ELR (cell line): ENCODE measurements at places on chromosomes 12 and 14.

GRCh38 chr14:44626423-44626822, 119.3 kb upstream of the FSCB start:
- DNase-seq, result no peak

DNA sequence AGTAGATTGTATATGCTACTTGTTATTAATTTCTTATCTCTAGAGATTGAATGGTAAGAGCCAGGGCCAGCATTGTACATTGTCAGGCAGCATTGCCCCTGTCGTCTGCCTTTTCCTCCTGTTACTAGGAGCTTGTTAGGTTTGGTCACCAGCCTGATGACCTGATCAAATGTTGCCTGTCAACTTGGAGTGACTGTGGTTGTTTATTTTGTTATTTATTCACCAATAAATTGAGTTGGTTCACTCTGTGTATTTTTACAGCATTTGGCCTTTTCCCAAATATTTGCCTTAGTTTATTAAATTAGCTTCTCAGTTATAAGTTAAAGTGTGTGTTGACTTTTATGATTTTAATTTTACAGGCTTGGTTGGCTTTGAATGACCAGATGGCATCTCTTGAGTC, 88.4 kb downstream of the PRKCH start:
- no peak for DNase-seq

GRCh38 chr12:109446869-109447268, 30.2 kb downstream of the KCTD10 start:
- no peak for DNase-seq

DNA sequence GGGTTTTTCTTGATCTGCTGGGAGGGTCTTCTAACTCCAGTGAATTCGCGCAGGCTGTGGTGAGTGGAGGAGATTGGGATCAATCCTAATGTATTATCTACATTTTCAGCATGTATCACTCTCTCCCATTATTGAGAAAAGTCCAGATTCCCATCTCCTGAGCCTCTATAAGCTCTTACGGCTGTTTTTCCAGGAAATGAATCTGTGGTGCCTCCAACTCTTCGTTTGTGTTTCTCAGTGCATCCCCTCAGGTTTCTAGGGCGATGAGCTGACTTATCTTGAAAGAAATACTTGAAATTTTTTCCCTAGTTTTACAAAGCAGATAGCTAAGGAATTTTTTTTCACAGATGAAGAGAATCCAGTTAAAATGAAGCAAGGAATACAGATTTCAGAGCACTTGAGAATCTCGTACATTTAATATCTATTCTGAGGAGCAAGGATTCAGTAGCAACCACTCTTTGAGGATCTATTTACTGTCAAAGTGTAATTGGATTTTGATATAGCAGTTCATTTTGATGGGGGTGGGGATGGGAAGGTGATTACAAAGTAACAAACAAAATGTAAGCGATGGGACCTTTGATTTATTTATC, 138.7 kb downstream of the BRMS1L start:
- DNase-seq, result no peak

DNA sequence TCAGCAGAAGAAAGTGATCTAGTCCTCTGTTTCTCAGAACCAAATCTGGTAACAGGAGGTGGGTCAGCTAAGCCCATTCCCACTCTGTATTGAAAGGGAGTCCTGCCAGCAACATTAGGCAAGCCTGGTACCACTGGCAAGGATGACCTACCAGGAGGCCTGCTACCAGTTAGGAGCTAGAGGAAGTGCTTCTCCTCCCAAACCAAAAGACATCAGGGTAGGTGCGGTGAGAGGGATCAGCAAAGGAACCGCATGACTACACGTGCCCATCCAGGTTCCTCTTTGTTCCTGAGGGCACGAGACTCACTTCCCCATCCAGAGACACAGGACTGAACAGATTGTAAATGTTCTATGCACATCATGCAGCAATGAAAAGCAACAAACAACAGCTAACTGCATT, 2.8 kb downstream of the KLRC4 start:
- no peak for DNase-seq

DNA sequence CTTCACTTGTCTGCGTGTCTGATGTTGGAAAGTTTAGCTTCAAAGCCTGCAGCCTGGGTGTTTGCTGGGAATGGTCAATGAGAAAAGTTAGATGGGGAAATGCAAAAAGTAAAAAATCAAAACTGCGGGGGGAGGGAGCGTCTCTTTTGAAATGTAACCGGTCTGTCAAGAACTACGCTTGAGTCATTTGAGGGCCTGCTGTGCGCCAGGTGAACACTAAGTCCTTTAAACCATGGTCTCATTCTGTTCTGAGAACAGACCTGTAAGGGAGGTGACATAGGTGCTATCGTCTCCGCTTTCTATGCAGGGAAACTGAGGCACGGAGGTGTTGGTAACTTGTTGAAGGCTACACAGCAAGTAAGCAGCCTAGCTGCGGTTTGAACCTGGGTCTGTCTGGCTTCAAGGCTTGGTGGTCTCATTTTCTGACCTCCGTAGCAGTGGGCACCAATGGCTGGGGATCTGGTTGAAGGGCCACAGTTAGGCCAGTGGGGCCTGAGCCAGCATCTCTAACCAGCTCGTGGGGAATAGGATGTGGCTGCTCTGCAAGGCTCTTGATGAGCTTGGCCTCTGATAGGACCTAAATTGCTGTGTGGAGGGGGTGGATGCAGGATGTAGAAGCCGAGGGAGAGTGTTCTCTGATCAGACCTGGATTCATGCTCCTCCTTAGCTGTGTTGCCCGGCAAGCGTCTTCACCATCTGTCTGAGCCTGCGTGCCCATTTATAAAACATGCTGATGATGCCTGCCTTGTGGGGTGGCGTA, 41.5 kb downstream of the KCTD10 start:
- no peak for DNase-seq

DNA sequence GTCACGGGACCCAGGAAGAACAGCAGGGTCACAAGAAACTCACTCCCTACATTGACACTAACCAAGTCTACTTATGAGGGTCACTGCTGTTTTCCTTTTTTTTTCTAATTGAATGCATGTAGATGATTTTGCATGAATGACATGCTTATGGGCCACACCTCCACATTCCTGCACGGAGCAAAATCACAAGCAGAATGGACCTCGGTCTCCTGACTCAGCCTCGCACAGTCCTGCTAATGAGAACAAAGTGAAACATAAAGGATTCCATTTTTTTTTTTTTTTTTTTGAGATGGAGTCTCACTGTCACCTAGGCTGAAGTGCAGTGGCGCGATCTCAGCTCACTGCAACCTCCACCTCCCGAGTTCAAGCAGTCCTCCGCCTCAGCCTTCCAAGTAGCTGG, 12.3 kb downstream of the SCARB1 start:
- no peak for DNase-seq

DNA sequence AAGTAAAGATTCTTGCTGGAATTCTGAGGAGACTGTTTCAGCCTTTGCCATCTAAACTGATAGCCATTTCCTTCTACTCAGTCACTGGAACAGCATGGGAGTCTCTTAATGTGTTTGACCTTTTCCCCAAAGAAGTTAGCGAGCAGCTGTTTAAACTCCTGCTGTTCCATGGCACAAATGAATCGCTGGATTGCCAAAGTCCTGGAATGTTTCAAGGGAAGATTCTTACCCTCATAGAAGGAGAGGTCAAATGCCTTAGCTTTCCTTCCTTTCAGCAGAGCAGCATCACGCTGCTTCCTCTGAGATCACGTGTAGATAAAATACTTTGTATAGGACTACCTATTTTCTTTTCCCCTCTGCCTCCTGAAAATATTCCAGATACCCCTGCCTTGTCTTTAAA, 10.5 kb upstream of the NR2C1 start:
- DNase-seq, result peak; percentile 37

- DNase-seq, result no peak
Measured at GRCh38 chr14:92316937-92317336, 6.0 kb upstream of the SLC24A4 start.

- DNase-seq, result peak; percentile 23
Measured at GRCh38 chr12:114319422-114319821, 86.5 kb downstream of the TBX5 start.

DNA sequence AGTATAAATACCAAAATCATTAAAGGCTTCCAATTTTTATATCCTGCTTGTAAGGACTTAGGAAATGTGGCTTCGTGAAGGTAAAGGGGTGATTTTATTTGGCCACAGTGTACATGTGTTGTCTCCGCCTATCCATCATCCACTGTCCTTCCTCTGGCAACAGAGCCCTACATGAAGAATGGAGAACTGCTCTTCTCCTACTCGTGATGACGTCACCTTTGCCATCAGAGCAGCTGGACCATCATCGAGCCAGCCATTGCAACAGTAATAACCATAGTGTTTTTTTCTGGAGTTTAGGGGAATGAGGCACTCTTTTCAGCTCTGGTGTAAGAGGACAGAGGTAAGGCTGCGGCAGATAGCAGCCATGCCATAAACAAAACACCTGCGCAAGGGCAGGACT, 19.2 kb downstream of the ITPR2 start:
- DNase-seq, result no peak

DNA sequence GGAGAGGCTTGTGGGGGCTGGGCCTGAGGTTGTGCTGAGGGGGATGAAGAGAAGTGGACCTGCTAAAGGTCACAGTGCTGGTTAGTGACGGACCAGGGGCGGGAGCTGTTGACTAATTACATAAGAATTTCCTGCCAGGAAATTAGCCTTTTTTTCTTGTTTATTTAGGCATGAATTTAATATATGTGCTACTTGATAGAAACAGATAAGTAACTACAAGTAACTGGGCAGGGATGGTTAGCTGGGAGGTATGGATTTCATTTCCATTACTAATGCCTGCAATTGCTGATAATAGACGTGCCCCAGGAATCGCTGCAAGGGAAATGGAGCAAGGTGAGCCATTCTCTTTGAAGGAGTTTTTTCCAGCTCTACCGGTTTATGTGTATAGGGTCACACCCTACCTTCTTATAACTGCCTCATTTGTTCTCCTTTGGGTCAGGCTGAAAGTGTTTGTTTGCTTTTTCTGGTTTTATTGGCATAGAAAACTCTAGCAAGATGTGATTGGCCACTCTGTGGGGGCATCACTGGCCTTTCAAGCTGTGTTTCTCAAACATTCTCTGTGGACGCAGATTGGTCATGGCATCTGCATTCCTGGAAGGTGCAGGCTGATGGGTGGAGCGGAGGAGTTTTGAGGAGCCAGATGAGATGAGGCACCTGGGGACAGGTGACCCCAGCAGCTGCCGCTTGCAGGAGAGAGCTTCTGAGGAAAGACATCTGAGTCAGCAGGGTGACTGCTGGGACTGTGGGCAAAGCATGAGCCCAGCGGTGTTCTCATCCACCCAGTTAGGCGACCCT, 19.0 kb upstream of the GPRC5A start:
- DNase-seq, result peak; percentile 96

DNA sequence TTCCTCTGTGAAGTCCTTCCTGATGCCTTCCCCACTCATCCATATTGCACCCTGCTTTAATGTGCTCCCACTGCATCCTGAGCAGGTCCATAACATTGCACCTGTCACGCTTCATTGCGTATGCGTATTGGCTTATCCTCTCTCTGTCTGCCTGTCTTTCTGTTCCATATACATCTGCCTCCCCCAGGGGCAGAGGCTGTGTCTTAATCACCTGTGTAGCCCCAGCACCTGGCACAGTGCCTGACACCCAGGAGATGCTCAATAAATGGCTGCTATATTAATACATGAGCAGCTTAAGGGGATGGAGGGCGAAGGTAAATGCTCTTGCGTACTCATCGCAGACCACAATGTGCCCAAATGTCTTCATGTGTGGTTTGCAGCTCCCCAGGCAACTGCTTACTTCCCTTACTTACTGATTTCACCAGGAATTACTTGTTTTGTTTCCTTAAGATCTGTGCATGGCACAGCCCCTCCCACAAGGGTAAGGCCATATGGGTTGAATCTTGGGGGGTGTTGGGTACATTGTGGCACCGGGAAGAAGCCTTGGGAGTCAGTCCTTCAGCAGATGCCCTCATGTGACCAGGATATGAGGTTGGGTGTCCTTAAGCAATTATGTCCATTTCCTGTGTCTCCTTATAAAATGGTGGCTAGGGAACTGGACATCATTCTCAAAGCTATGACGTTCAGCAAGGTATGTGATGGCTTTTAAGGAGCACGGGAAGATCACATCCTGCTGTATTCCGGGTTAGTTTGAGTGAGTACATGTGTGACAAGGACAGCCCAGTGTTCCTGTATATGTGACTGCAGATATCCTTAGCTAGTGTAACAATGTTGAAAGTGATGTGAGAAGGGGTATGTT, 848 bp upstream of the CPNE6 start:
- no peak for DNase-seq

DNA sequence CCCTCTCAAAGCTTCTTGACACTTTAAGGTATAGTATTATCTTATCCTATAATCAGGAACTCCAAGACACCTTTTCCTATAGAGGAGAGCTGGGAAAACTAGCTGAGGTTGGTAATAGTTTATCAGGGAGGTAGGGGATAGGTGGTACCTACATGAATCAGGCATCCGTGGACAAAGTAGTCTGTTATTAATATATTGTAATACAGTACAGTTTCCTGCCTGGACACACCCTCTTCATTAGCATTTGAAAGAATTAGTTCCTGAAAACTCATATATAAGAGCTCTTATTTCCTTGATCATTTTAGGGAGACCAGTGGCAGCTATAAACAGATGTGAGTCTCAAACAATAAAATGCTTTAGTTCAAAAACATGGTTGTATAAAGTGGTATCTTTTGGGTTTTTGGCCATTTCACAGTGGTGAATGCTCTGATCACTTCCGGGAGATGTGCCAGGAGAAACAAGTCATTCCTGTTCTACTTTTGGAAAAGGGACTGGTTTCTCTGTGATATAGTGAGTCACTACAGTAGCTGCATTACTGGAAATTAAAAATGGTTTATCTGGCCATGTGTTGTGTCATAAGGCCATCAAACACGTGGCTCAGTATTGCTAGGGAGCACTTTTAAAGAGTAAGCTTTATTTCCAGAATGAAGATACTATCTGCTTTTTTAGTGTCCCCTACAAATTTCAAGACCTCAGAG, 98.1 kb downstream of the KLRB1 start:
- DNase-seq, result peak; percentile 59

- DNase-seq, result no peak
Measured at GRCh38 chr14:99679996-99680395, 4.1 kb upstream of the CYP46A1 start.

GRCh38 chr14:54106661-54107377, 150.2 kb upstream of the BMP4 start:
- peak; percentile 14 for DNase-seq

DNA sequence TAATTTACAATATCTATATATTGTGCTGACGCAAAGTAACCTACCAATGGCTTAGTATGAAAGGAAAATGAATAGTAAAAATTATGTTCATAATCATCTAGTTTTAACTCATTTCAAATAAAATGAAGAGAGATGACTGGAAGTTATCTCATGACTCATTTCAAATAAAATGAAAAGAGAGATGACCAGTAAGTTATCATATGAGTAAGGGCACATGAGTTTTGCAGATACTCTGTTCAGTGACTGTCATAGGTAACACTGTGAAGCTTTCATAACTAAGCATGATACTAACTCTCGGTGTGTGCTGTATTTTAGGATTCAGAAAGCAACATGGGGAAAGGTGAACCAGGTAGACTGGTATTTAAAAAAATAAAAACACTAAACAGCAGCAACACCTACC, 364.5 kb upstream of the DIO2 start:
- DNase-seq, result peak; percentile 22
